ENCODE measurements at places on chromosomes 16 and 17. TPM values are rescaled to one million over a fixed set of nuclear protein-coding genes. Genes with fewer than 3 reads are reported as not detected.

DNA sequence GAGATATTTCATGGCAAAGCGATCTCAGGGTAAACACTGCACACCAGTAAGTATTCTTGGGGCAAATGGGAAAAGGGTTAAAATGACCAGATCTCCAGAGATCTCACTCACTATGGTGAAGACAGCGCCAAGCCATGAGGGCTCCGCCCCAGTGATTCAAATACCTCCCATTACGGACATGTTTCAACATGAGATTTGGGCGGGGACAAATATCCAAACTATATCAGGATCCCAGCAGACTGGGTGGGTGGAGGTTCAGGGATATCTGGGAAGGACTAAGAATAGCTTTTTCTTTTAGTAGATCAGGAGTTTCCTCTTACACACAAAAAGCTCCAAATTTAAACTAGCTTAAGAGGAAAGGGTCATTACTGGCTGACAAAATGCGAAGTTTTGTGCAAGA, 181.7 kb downstream of the WWOX start:
- no peak for DNase-seq

The TBX2 gene
- total RNA-seq: under 0.01 TPM

DNA sequence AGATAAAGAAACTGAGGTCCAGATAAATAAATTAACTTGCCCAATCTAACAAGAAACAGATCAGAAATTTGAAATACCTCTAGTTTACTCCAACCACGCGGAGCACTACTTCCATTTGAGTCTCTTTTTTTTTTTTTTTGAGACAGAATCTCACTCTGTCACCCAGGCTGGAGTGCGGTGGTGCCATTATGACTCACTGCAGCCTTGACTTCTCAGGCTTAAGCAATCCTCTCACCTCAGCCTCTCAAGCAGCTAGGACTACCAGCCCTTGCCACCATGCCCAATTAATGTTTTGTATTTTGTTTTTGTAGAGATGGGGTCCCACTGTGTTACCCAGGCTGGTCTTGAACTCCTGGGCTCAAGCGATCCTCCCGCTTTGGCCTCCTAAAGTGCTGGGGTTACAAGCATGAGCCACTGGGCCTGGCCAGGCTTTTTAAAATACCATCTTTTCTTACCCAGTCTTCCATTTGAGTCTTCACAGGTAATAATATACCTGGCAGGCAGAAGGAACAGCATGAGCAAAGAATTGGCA, 3.3 kb upstream of the NACA2 start:
- no peak for DNase-seq

The NGFR gene
- total RNA-seq: not detected

DNA sequence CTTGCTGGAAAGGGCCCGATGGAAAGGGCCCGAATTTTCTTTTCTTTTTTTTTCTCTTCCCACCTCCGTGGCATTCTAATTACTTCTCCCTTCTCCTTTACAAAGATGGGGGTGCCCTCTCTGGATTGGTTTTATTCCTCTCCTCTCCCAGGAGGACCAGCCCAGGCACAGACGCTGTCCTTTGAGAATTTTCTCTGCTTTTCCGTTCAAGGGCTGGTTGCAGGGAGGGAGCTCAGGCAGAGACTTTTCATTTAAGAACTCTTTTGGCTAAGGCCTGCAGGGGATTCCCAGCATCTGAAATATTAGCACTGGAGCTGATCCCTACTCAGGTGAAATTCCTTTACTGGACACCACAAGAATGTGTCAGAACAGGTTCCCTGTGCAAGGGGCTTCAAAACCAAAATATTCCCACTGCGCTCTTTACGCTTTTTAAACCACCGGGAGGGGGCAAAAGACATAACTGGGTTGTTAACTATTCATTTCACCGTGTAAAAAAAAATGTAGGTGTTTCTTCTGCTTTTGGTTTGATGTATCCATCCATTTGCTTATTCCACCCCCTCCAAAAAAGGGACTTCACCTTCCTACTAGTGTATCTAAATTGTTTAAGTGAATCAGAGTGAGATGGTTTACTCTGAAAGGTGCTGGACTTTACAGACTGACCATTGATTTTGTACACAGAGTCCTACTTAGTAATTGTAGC, 1.4 kb downstream of the NFAT5 start:
- DNase-seq: no peak

- DNase-seq: no peak
Observed at GRCh38 chr17:55426851-55427586, 5.4 kb upstream of the MMD start.

The CD19 gene
- total RNA-seq: not detected

DNA sequence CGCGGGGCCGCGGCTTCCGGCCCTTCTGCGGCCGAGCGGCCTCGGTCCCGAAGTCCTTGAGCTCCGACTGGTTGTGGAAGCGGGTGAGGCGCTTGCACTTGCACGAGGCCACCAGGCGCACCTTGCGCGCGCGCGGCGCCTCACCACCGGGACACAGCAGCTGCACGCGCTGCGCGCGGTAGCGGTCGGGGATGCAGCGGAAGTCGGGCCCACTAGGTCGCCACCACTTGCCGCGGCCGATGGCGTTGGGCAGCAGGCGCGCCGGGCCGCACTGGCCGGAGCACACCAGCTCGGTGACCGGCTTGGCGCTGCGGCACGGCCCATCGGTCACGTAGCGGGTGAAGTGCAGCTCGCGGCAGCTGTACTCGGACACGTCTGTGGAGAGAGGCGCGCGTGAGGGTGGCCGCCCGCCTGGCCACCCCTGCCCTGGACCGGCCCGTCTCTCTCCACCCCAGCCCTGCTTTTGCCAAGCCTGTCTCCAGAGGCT, 3.2 kb downstream of the SOST start:
- DNase-seq: peak; percentile 34

The ABCA10 gene
- total RNA-seq: 0.22 TPM

- DNase-seq: peak; percentile 79
Observed at GRCh38 chr17:65198653-65199382, 61.6 kb downstream of the RGS9 start.

- DNase-seq: no peak
Observed at GRCh38 chr16:73792199-73793020, 504.2 kb upstream of the PSMD7 start.

The ZNF469 gene
- 0.44 TPM for total RNA-seq

GRCh38 chr17:77318491-77319210, 177.9 kb downstream of the SEC14L1 start:
- no peak for DNase-seq

GRCh38 chr16:61289141-61289540, 747.1 kb downstream of the CDH8 start:
- no peak for DNase-seq

GRCh38 chr16:48537275-48537674, 72.7 kb downstream of the N4BP1 start:
- peak; percentile 41 for DNase-seq

DNA sequence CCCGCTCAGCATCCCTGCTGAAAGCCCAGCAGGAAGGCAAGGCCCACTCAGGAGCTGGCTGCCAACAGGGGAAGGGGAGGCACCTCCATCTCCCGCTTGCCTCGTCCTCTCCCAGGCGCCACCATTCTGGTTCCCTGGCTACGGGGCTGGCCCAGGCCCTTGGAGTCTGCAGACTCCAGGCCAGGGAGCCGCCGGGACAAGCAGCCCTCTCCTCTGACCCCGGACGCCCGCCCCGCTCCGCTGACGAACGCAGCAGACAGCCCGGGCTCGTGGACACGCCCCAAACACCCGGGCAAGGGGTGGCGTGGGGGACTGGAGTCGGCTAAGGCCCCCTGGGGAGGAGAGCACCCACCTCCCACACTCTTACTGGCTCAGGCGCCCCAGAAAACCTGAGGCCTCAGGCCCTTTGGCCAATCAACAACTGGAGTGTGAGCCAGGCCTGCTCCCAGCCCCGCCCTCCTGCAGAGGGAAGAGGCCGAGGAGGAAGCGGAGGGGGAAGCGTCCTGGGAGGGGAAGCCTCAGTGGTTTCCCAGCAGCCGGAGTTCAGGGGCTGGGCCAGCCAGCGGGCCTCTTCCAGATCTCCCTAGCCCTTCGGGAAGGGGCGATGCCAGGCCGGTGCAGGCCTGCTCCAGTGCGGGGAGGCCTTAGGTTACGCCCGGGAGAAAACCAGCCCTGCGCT, 4.2 kb downstream of the MNT start:
- DNase-seq: peak; percentile 97

DNA sequence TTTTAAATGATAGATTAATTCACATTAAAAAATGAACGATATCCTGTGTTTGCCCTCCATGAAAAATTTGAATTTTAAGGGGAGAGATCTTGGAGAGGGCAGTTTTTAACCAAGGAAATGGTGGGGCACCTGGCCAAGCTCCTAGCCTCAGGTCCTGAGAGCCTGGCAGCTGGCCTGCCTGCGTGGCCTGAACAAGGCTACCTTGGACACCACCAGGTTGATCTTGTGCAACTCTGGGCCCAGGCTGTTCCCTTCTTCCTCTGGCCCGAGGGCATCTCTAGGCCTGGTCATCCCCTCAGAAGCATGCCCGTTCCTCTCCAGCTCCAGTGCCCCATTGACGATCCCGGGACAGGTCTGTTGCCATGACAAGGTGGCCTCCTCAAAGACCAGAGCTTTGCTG, 33.4 kb upstream of the LONP2 start:
- no peak for DNase-seq

The KRT24 gene
- not detected for total RNA-seq

DNA sequence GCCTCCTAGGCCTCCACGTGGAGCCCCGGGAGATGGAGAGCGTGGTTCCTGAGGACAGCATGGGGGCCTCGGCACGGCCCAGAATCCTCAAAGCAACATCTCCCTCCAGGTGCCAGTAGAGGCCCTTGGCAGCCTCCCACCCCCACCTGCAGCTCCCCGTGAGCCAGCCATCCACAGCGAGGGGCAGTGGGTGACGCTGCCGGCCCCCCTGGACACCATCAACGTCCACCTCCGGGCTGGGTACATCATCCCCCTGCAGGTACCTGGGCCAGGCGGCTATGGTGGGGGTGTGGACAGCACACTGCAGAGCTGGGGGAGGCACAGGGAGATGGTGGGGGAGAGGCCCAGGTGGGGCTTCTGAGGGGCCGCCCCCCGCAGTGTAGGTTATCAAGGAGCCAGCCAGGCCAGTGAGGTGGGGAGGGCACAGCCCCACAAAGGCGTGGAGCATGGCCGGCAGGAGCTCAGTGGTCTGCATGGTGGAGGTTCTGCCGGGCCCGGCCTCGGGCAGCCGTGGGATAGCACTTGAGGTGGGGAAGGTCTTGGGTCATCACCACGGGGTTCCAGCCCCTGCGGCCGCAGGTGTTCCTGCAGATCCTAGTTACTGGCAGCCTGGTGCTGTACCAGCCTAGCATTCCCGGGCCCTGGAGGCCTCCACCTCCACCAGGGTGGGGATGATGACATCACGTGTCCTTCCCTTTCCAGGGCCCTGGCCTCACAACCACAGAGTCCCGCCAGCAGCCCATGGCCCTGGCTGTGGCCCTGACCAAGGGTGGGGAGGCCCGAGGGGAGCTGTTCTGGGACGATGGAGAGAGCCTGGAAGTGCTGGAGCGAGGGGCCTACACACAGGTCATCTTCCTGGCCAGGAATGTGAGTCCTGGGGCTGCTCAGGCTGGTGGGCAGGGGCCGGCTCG, 16.4 kb downstream of the GAA start:
- no peak for DNase-seq

DNA sequence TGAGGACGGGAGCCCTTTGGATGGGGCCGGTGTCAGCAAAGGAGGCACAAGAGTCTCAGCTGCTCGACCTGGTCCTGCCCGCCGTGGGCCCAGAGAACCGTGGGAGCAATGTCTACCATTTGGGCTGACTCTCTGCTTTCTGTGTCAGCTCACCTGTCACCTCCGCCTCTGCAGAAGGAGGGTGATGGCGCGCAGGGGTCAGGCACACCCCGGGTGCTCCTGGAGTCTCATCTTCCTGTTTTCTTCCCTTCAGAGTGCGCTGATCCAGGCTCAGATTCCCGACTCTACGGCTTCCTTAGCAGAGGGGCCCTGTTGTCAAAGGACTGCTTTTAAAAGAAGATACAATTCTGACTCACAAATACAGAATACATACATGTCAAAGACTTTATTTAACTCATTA, 167.1 kb downstream of the BANP start:
- no peak for DNase-seq

DNA sequence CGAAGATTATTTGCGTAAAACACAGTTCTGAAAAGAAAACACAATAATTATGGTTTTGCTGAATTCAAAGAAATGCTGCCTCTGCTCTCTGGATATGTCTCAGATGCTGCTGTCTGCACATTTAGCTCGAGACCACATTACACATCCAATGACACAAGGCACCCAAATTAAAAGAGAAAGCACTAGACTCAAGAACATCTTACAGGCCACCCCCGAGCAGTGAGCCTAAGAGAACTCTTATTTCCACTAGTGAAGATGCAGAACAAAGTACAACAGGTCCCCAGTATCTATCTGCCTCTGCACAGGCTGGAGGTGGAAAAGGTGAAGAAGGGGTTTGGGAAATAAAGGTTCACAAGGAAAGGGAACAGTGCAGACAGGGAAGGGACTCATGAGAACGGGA, 33.5 kb downstream of the GRB2 start:
- DNase-seq: no peak

DNA sequence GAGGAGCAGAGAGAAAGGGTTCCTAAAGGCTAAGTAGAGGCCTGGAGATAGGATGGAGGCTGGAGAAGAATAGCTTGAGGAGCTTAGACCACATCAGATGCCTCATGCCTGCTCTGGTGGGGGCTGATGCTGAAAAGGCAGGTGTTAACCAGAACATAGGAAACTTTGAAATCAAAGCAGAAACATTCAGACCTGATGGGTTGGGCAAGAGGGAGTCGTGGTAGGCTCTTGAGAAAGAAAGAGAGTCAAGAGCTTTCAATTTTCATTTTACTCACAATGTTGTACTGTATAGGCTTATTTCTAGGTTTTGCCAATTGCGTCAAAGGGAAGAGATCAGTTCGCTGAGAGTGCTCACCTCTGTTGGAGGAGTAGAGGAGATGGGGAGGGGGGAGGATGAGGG, 406.6 kb upstream of the SALL1 start:
- DNase-seq: no peak

GRCh38 chr16:84718-85406, 6.8 kb downstream of the MPG start:
- peak; percentile 91 for DNase-seq

GRCh38 chr17:19744492-19744891, 3.6 kb downstream of the ALDH3A1 start:
- DNase-seq: no peak

GRCh38 chr17:45386178-45386577, 46.5 kb downstream of the ARHGAP27 start:
- no peak for DNase-seq

DNA sequence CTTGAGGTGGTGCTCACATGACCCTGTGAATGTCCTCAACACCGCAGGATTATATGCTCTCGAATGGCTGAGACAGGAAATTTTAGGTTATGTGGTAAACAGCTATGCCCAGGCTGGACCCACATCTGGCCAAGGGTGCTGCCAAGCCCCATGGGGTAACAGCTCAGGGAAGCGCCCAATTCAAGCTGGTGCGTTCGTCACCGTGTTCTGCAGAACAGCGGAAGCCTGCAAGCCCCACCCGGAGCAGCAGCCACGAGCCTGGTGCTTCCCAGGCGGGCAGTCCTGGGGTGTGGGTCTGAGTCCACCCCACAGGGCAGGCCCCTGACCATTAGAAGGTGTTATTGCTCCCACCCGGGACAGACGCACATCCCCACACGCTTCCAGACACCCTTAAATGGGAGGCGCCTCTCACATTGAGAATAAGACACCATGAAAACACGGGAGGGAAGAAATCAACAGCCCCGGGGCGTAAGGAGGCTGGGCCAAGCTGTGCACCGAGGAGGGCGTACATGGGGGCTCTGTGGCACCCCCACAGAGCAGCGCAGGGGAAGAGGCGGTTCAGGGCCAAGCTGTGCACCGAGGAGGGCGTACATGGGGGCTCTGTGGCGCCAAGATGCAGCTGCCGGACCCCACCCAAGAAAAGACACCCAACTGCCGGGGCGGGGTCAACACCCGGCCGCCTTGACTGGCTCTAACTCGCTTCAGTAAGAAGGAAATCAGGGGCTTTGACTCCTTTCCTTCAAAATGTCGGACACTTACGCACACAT, 2.9 kb upstream of the CYBA start:
- no peak for DNase-seq

- no peak for DNase-seq
Observed at GRCh38 chr16:10098991-10099390, 83.2 kb downstream of the GRIN2A start.

All from lung microvascular endothelial cell (primary cell).